ENCODE measurements at places on chromosomes 2 and 18.

DNA sequence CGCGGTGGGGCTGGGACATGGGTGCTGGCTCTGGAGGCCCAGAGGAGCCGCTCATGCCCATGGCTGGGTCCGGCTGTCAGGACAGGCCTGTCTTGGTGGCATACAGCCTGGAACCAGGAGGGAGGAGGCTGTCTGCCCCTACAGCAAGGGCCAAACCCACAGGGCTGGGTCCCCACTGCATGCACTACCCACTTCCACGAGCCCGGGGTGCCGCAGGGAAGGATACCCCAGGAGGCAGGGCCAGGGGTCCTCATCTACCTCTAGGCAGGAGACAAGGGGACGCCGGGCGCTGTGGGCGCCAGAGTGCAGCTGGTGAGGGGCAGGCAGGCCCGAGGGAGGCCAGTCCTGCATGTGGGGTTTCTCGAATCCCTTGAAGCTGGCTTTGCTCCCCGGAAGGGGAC is 95.1 kb upstream of the GPC1 start:
- DNase-seq, result no peak

GRCh38 chr2:232058931-232059330 is 97.4 kb downstream of the DIS3L2 start:
- no peak for DNase-seq

DNA sequence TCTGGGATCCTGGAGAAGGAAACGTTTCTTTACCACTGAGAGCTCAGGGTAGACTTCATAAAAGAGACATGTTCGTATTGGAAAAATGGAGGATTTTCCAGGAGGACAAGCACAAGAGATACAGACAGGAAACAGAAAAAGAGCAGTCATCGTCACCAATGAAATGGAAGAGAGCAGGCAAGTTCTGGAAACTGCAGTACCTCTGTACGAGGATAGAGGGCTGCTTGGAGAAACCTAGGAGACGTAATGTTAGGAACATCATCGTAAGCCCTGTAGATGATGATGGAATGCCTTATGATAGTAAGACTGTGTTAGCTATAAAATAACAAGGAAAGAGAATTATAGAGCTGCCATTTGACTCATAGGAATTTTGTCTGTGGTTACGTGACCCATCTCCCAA is 121.1 kb upstream of the KLHL14 start:
- DNase-seq, result no peak

GRCh38 chr18:6342990-6343389 is 71.7 kb downstream of the L3MBTL4 start:
- DNase-seq, result no peak

DNA sequence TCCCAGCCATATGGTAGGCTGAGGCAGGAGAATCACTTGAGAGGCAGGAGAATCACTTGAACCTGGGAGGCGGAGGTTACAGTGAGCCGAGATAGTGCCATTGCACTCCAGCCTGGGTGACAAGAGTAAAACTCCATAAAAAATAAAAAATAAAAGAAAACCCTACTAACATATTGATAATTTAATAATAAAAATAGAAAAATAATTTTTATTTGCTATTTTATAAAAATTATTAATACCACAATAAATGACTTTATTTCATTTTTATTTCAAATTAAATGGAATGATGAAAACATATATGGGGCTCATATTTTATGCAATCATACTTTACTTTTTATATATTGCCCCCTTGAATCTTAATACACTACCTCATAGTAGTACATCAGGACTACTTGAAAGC is 20.4 kb downstream of the TMEM182 start:
- DNase-seq, result no peak

DNA sequence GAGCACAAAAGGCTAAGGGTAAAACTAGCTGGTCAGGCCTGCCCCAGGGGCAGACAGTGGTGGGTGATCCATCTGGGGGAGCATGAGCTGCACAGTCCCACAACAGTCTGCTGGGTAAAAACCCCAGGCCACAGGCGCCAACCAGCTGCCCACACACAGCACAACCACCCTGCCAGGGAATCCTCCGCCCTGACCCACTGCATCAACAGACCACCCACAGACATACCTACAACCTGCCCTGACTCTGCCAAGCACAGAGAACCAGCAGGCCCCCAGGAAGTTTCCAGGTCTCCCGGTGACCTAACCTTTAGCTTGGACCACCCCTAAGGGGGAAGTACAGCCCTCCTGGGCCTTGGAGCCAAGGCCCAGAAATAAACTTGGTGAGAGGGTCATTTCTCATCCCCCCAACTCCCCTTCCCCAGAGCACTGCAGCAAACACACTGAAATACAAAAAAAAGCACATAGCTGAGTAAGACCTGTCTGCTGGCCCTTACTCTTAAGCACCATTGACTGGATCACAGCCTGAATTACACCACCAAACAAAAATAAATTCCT is 118.3 kb upstream of the CAB39 start:
- DNase-seq, result no peak

GRCh38 chr18:8813611-8814010 is 108.3 kb downstream of the MTCL1 start:
- peak; percentile 93 for DNase-seq

GRCh38 chr2:11669454-11670291 is at the start of gene NTSR2:
Gene NTSR2 (minus strand): TSS chr2:11670195. CDS start chr2:11670129, 66 bp downstream.
- peak; percentile 52 for DNase-seq

- DNase-seq, result no peak
Observed at GRCh38 chr2:80302001-80302313, 2.6 kb downstream of the LRRTM1 start.

DNA sequence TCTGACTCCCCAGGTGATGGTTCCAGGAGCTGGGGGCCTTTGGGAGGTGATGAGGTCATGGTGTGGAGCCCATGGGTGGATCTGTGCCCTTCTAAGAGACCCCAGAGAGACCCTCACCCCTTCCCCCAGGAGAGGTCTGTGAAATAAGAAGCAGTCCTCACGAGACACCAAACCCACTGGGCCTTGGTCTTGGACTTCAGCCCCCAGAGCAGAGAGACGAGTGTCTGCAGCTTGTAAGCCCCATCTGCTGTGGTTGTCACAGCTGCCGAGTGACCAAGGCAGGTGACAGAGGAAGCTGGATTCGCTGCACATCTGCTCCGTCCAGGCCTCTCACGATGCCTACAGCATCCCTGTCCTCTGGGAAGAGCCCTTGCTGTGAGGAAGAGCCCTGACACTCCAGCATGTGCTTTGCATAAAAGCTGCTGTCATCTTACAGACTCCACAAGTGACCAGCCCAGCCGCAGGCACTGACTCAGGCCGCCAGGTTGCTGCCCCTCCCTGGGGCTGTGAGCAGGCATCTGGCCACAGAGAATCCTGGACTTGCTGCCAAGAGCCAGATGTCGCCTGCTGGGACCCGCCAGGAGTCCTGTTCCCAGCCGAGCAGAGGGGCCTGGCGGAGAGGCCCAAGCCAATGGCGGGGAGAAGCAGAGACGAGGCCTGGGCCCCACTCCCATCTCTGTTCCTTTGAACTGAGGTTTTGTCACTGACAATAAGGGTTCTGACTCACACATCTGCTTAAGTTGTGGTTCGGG is 150.8 kb downstream of the PXDN start:
- DNase-seq, result peak; percentile 87

DNA sequence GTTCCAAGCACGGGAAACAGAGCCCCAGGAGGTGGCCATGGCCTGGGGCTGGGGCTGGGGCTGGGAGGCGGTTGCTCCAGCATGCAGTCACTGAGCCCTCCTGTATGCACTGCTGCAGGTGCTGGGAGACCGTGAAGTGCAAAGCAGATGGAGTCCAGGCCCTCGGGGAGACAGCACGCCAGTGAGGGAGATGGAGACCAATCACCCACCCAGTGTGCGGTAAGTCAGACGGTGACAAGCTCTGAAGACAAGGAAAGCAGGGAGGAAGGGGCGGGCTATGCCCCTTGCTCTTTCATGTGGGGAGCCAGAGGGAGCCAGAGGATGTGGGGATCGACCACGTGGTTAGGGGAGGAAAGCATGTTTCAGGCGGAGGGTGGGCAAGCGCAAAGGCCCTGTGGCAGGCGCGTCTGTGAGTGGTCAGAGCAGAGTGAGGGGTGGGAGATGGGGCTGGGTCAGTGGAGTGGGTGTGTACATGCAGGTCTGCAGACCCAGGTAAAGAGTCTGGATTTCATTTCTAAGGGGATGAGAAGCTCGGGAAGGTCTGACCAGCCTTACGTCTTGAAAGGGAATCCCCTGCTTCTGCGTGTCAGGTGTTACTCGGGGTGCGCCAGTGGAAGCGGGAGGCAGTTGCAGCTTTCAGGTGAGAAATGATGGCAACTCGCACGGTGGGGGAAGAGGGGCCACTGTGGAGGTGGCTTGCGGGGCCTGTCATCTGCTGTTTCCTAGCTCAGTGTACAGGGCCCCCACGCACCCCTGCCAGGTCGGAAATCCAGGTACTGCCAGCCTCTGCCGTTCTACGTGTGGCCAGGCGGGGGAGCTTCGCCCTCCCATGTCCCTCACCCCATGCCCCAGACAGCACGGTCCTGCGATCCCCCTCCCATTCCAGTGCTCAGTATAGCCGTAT is 19.4 kb downstream of the RRM2 start:
- DNase-seq, result no peak

GRCh38 chr2:120221616-120222015 is 1.6 kb downstream of the TMEM185B start:
- no peak for DNase-seq
